Aorta (tissue), 5 donors: ENCODE measurements at places on chromosomes 7 and 10. TPM values are rescaled to one million over a fixed set of nuclear protein-coding genes. Genes with fewer than 3 reads are reported as not detected.

The PNLIPRP2 gene
- total RNA-seq = 1.2 TPM

The TMEM248 gene
- total RNA-seq = 101 TPM

The ZP3 gene
- total RNA-seq = 2.0 TPM

The ACTL6B gene
- not detected for total RNA-seq

The FFAR4 gene
- total RNA-seq = 0.12 TPM

The GIMAP5 gene
- 18.8 TPM for total RNA-seq

The ATP5F1C gene
- total RNA-seq = 133 TPM

The PPP1R3C gene
- 94.6 TPM for total RNA-seq

The SPDYE18 gene
- 1.2 TPM for total RNA-seq

DNA sequence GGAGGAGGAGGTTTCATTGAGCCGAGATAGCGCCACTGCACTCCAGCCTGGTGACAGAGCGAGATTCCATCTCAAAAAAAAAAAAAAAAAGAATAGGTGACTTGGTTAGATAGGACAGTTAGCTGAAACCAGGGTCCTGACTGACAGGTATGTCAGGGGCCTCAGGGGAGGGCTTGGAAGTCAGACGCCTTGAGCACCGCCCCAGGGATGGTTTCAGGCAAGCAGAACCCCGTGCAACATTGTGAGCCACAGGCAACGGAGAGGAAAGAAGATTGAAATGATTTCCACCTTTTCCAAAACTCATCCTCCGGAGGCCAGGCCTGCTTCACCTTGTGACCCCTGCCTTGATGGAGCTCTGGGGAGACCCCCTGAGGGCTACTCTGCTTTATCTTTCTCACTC is 8.6 kb downstream of the UCMA start:
- no peak for DNase-seq
- no peaks in the 10 kb centered on the region for H3K36me3 ChIP-seq
- H3K4me3 ChIP-seq = no peak overlapping the region
- H3K27ac ChIP-seq = no peak overlapping the region
- no peaks in the 10 kb centered on the region for H3K27me3 ChIP-seq
- H3K4me1 ChIP-seq = no peaks in the 10 kb centered on the region

GRCh38 chr10:121330563-121330962 is 267.7 kb downstream of the FGFR2 start:
- no peak overlapping the region for H3K27ac ChIP-seq
- no peaks in the 10 kb centered on the region for H3K27me3 ChIP-seq
- H3K4me1 ChIP-seq = no peaks in the 10 kb centered on the region
- H3K4me3 ChIP-seq = no peak overlapping the region
- no peaks in the 10 kb centered on the region for H3K36me3 ChIP-seq
- DNase-seq = no peak

GRCh38 chr7:1432411-1433082 is 26.7 kb downstream of the MICALL2 start:
- no peak overlapping the region for H3K4me3 ChIP-seq
- no peak overlapping the region for H3K27ac ChIP-seq
- H3K4me1 ChIP-seq = no peaks in the 10 kb centered on the region
- peak; percentile 95 for DNase-seq

DNA sequence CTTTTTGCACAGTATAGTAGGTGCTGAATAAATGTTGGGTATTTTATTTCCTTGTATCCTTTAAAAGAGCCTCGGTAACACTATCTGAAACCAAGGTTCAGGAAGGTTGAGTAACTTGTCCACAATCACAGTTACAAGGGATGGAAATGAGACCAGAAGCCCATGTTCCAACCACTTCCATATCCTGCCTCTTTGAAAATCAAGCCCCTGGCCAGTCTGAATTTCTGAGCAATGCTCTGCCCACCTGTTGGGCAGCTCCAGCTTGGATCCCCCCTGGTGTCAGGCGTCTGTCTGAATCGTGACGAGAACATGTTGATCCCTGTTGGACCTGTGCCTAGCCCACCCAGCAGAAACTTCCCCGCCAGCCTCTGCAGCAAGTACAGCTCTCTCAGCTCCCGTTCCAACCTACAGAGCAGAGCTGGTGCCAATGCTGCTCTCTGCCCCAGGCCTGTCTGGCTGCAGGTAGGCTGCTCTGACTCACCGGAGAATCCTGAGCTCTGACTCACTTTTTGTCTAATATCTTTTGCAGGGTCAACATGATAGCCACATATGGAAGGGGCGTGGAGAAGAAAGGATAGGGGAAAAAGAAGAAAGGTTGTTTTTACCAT is 595.5 kb downstream of the INHBA start:
- no peak overlapping the region for H3K4me3 ChIP-seq
- H3K27ac ChIP-seq = no peak overlapping the region
- H3K27me3 ChIP-seq = no peaks in the 10 kb centered on the region
- H3K36me3 ChIP-seq = no peaks in the 10 kb centered on the region

DNA sequence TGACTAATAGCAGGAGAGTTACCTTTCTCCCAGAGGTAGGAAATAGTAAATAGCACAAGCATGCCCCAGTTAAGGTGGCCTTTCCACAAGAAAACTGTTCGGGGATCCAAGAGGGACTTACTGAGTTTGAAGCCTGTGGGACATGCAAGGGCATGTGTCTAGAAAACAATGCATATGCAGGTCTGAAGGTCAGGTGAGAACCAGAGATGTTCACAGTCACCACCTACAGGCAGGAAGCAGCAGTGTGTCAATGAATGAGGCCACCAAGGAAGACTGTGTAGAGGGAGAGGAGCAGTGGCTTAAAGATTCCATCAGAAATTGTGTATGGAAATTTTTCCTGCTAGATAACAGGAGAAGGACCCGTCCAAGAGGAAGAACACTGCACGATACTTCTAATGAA is 66.0 kb downstream of the CALD1 start:
- peaks cover 8% of the 10 kb centered on the region for H3K36me3 ChIP-seq
- H3K27me3 ChIP-seq = no peaks in the 10 kb centered on the region
- no peak overlapping the region for H3K4me3 ChIP-seq

- no peak overlapping the region for H3K27ac ChIP-seq
- no peaks in the 10 kb centered on the region for H3K27me3 ChIP-seq
- H3K4me1 ChIP-seq = no peaks in the 10 kb centered on the region
- H3K4me3 ChIP-seq = no peak overlapping the region
These were observed 167.3 kb downstream of the CCDC3 start for GRCh38 chr10:12834116-12834665.

DNA sequence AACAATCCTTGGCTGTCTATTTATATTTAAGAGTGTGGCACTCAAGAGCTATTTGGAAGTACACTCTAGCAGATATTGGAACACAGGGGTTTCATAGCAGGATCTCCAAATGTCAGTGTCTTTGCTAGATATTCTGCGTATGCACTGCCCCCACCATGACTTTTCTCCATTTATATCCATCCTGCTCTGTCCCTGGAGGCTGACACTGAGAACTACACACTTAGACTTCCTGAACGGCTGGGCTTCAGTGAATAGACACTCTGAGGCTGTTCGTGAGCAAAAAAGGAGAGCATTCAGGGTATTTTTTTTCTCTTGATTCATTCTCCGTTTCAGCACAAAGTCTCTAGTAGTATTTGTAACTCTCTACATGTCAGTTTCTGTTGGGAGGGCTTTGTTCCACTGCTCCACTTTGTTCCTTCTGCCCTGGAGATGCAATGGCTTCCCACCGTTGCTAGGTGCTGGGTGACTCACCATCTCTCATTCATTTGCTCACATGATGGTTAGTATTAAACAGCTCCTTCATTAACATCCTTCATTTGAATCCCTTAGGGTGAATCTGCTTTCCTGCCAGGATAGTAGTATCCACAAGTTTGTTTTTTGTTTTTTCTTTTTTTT is 155.9 kb upstream of the SLC13A1 start:
- H3K4me1 ChIP-seq = no peaks in the 10 kb centered on the region
- no peaks in the 10 kb centered on the region for H3K36me3 ChIP-seq
- H3K27me3 ChIP-seq = no peaks in the 10 kb centered on the region
- DNase-seq = no peak

DNA sequence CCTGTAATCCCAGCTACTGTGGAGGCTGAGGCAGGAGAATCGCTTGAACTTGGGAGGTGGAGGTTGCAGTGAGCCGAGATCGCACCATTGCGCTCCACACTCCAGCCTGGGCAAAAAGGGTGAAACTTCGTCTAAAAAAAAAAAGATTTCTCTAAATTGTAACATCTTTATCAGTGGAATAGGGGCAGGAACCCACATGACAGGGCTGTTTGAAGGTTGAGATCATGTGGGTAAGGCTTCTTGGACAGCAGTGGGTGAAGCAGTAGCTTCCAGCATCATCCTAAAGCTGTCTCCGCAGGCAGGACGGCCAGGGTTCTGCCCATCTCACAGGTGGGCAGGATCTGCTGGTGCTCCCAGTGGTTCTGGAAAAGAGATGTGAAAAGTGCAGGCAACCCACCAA is 37.9 kb upstream of the SEPHS1 start:
- no peak for DNase-seq
- no peaks in the 10 kb centered on the region for H3K36me3 ChIP-seq
- no peaks in the 10 kb centered on the region for H3K27me3 ChIP-seq
- H3K4me1 ChIP-seq = no peaks in the 10 kb centered on the region
- no peak overlapping the region for H3K4me3 ChIP-seq

GRCh38 chr10:119643306-119644204 is 7.6 kb upstream of the BAG3 start:
- no peak overlapping the region for H3K4me3 ChIP-seq
- no peaks in the 10 kb centered on the region for H3K36me3 ChIP-seq
- no peaks in the 10 kb centered on the region for H3K27me3 ChIP-seq
- H3K4me1 ChIP-seq = no peaks in the 10 kb centered on the region
- no peak for DNase-seq
- H3K27ac ChIP-seq = no peak overlapping the region

- no peak overlapping the region for H3K4me3 ChIP-seq
- H3K27ac ChIP-seq = no peak overlapping the region
- no peaks in the 10 kb centered on the region for H3K36me3 ChIP-seq
- H3K27me3 ChIP-seq = no peaks in the 10 kb centered on the region
- no peaks in the 10 kb centered on the region for H3K4me1 ChIP-seq
- no peak for DNase-seq
These were observed 175.7 kb downstream of the GFRA1 start for GRCh38 chr10:116097239-116097784.

GRCh38 chr7:34153656-34154270 is 248.4 kb downstream of the BMPER start:
- no peaks in the 10 kb centered on the region for H3K27me3 ChIP-seq
- no peaks in the 10 kb centered on the region for H3K36me3 ChIP-seq

- H3K4me1 ChIP-seq = no peaks in the 10 kb centered on the region
- H3K27me3 ChIP-seq = no peaks in the 10 kb centered on the region
- no peaks in the 10 kb centered on the region for H3K36me3 ChIP-seq
- H3K27ac ChIP-seq = no peak overlapping the region
- no peak for DNase-seq
- H3K4me3 ChIP-seq = no peak overlapping the region
These were observed 417.5 kb upstream of the MGMT start for GRCh38 chr10:129049501-129049900.

- DNase-seq = no peak
- H3K36me3 ChIP-seq = no peaks in the 10 kb centered on the region
- H3K4me3 ChIP-seq = no peak overlapping the region
- H3K27me3 ChIP-seq = no peaks in the 10 kb centered on the region
- H3K4me1 ChIP-seq = peaks cover 9% of the 10 kb centered on the region
- no peak overlapping the region for H3K27ac ChIP-seq
These were observed 104.3 kb downstream of the UBE2H start for GRCh38 chr7:129848436-129848835.

DNA sequence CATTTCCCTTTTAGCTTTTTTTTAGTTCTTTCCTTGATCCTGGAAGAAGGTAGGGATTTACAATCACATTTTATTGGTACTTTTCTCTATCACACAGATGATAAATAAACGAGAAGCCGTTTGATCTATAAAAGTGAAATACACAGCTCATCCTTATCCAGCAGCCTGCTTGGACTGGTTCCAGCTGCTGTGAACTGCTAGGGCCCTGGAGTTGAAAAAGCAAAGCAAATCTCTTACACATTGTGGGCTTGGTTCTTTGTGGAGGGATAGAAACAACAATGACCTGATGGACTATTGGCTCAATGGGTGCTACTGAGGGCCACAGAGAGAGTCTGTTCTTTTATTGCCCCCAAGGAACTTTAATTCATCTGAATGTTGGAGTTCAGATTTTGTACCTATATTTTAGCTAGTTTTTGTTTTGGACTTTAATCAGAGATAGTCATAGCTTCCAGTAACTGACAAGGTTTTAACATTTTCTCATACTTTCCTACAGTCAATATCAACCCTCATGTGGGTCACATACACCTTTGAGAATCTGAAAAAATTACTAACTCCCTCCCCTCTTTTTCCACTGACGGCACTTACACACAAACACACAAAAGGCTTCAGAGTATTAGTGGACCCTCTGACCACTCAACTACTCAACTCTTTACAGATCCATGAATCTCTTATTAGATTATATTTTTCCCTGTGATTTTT is 91.6 kb upstream of the CCDC6 start:
- H3K4me3 ChIP-seq = no peak overlapping the region
- no peak for DNase-seq
- H3K36me3 ChIP-seq = no peaks in the 10 kb centered on the region
- no peak overlapping the region for H3K27ac ChIP-seq

DNA sequence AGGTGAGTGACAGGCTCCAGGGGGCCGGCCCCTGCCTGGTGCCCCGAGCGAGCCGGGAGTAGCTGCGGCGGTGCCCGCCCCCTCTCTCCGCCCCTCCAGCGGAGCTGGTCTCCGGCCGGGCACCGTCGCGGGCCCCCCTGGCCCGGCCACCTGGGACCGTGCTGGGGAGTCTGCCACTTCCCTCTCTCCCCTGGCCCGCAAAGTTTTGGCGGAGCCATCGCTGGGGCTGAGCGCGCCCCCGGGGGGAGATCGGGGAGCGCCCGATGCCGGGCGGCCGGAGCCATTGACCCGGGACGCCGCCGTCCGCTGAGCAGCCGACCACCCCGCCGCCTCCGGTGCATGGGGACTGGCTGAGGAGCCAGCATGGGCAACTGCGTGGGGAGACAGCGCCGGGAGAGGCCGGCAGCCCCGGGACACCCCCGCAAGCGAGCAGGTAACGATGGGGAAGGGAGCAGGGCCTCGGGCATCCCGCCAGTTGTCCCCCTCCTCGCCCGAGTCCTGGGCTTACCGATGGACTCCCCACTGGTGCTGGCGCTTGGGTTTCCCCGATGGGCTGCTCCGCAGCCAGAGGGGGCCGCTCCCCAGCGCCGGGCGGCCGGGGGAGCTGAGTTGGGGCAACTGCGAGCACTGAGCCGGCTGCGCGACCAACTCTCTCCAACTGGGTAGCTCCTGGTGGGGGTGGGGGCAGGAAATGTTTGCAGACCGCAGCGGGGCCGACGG is at the start of gene UBTD1:
UBTD1 (plus strand) TSS at position 84 of the 720 bp plus-strand sequence; CDS start at position 364, 280 bp downstream.
- no peaks in the 10 kb centered on the region for H3K27me3 ChIP-seq
- H3K27ac ChIP-seq = peak within 1 kb of the TSS; percentile 85
- H3K4me1 ChIP-seq = peaks cover 7% of the 10 kb centered on the region
- H3K36me3 ChIP-seq = no peaks in the 10 kb centered on the region
- peak; percentile 87 for DNase-seq
- H3K4me3 ChIP-seq = peak within 1 kb of the TSS; percentile 65

GRCh38 chr10:103493362-103493915 is at the start of gene NEURL1:
Gene NEURL1, plus strand, starts transcription at chr10:103493705. Its CDS starts 683 bp downstream, at chr10:103494388.
- no peak for DNase-seq
- H3K4me3 ChIP-seq = peak within 1 kb of the TSS; percentile 36
- no peaks in the 10 kb centered on the region for H3K27me3 ChIP-seq
- no peak within 1 kb of the TSS for H3K27ac ChIP-seq
